Stimulated activated naive B cell treated with anti-CD40 and anti-IgM and Interleukin-4, amounts not matched to agents 10 μg/mL and 1 μg/mL and 100 μg/mL, for 72 hours (primary cell): ENCODE measurements at places on chromosomes 11 and 22.
A peak's percentile ranks its signal among the peaks of the same experiment; 100 is the strongest.

DNA sequence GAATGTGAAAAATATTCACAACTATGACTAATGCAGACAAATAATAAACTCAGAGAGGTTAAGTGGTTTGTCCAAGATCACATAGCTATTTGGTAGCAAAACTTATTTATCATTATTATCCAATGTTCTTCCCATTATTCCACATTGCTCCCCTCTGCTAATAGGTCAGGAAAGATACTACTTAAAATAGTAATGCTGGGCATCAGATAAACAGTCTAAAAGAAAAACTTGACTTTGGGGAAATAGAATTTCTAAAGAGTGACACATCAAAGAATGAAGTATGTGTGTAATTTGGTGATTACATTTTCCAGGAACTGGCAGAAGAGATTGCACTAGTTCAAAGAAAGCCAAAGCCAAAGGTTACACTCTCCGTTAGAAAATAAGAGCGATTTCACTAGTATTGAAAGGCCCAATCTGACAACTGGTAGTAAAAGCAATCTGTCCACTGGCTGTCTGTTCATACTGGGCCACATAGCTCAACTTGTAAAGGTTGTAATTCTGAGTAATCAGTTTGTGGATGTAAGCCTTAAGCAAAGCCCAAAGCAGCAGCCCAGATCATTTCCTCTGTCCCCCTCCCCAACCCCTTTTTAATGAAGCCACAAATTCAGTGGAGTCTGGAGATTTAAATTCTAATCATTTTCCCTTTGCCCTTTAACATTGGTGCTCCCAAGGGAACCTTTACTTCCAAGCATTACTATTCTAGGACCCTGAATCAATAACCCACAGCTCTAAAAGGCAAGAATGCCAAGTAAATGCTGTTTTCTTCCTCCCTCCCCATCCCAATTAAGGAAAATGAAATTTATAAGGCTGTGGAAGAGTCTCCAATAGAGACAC is 283.5 kb downstream of the TTC28 start:
- DNase-seq: no peak

GRCh38 chr11:33687733-33688479 is 12.7 kb downstream of the C11orf91 start:
- peak; percentile 8 for DNase-seq

DNA sequence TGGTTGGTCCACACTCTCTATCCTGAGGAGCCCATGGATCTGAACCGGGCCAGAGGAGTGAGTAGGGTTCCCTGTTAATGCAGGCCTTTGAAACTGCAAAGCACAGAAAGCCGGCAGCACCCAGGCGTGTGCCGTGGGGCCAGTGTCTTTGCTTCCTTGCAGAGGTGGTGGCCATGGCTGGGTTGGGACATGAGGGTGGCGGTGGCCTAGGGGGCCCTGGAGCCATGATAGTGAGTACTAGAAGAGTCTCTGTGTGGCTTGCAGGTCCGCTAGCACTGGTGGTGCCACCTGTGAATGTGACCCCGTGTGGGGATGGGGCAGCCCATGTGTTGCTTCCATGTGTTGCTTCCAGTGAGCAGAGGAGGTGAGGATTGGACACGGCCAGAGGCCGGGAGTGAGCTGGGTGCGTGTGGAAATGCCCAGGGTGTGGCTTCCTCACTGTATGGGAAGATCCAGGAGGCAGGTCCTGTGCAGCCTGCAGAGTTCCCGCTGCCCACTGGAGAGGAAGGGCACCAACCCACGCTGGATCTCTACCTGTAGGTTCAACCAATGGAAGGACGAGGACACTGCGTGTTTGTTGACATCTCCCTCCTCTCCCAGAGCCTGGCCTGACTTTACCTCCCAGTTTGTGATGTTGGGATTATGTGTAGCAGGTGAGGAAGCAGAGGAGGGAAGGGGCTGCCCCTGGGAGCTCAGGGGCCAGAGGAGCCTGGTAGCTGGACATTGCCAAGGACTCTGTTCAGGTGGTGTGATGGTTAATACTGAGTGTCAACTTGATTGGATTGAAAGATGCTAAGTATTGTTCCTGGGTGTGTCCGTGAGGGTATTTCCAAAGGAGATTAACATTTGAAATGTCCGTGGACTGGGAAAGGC is 796.6 kb downstream of the TBC1D22A start:
- no peak for DNase-seq

DNA sequence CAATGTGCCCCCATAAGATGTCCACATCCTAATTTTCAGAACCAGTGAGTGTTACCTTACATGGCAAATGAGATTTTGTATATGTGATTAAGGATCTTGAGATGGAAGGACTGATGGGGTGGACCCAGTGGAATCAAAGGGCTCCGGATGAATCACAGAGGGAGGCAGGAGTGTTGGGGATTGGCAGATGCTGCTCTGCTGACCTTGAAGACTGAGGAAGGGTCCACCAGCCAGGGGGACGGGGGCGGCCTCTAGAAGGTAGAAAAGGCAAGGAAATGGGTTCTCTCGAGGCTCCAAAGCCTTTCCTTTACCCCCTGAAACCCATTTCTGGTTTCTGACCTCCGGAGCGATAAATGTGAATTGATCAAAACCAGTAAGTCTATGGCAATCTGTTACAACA is 18.8 kb downstream of the TMEM218 start:
- DNase-seq: no peak

GRCh38 chr22:24926849-24927579 is 19.5 kb downstream of the LHFPL7 start:
- no peak for DNase-seq

DNA sequence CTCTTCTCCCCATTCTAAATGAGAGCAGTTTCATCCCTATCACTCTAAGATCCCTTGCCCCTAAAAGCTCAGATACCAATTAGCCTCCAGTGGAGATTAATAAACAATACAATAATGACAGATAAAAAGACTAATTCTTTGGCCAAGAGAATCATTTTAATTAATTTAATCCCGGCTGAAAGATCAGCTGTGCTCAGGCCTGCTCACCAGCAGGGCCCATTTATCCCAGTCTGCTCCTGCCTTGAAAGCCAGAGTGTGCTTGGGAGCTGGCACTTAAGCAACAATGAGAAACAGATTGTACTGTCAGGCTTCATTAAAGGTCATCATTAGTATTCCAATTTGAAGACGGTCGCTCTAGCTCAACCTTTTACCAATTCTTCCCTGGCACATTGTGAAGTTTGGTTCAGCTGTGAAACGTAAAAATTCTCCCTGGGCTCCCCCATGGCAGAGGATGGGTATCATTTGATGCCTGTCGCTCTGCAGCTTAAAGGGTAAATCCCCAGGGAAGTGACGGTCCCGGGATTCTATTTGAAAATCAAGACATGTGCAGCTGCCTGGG is 36.1 kb upstream of the HTATIP2 start:
- no peak for DNase-seq

DNA sequence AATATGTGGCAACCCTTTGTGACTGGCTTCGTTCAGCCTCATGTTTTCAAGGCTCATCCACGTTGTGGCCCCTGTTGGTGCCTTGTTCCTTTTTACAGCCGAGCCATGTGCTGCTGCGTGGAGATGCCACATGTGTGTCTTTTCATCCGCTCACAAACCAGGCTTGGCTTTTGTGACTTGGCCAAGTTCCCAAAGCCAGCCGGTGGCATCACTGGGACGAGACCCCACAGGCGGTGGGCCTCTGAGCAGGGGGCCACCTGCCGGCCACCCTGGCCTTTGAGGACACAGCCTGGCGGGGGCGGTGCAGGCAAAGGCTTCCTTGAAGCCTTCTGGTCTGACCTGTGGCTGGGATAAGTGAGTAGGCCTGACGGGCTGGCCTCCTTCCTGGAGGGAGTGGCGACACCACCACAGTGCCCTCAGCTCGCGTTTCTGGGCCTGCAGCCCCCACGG is 10.5 kb downstream of the GRK2 start:
- no peak for DNase-seq

DNA sequence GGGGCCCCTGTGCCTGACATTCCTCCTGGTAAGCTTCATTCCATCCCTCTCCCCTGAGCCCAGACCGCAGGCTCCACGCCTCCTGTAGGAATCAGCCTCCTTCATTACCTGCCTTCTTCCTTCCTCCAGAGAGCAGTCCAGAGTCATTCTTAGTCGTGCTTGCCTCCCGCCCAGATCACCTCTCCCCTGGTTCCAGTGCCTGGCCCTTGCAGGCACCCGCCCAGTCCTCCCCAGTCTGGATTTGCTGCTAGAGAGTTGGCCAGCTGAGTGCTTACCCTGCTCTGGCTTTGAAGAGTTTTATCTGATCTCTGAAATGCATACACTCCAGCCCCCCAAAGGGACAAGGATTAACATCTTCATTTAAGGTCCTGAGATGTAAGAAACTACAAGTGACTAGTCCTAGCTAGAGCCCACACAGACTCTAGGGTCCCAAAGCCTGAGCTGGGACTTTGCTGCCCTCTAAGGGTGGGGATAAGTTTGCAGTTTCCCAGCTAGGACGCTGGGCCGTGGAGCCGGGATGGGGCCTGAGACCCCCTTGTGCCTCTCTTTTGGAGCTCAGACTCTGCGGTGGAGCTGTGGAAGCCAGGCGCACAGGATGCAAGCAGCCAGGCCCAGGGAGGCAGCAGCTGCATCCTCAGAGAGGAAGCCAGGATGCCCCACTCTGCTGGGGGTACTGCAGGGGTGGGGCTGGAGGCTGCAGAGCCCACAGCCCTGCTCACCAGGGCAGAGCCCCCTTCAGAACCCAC is 1.6 kb downstream of the NR1H3 start:
- DNase-seq: no peak

DNA sequence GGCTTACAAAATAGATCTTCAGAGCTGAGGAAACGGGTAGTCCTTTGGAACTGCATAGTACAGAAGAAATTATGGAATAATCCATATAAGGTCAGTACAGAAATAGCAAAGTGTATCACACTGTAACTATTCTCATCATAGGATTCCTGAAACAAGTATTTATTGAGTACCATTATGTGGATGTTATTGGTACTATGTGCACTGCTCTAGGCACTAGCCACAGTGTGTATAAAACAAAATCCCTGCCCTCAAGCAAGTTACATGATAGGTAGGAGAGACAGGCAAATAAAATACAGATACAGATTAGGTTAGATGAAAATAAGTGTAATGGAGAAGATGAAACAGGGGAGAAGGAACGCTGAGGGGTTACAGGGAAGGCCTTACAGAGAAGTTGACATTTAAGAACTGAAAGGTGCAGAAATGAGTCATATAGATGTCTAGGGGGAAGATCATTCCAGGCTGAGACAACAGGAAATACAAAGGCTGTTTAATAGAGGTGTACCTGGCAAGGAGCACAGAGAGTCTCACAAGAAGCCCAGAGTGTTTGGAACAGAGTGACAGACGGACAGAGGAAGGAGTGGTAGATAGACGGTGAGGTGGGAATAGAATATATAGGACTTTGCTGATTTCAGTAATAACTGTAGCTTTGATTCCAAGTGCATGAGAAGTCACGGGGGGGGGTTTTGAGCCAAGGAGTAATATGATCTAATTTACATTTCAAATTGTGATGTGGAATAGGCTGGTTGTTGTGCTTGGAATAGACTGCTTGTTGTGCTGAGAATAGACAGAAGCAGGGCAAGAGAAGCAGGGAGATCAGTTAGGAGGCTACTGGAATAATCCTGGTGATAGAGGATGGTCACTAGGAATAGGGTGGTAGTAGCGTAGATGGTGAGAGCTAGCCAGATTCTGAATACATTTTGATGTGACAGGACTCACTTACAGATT is 13.7 kb downstream of the RNF141 start:
- no peak for DNase-seq

GRCh38 chr22:40593460-40594273 is 42.9 kb downstream of the MRTFA start:
- DNase-seq: no peak

DNA sequence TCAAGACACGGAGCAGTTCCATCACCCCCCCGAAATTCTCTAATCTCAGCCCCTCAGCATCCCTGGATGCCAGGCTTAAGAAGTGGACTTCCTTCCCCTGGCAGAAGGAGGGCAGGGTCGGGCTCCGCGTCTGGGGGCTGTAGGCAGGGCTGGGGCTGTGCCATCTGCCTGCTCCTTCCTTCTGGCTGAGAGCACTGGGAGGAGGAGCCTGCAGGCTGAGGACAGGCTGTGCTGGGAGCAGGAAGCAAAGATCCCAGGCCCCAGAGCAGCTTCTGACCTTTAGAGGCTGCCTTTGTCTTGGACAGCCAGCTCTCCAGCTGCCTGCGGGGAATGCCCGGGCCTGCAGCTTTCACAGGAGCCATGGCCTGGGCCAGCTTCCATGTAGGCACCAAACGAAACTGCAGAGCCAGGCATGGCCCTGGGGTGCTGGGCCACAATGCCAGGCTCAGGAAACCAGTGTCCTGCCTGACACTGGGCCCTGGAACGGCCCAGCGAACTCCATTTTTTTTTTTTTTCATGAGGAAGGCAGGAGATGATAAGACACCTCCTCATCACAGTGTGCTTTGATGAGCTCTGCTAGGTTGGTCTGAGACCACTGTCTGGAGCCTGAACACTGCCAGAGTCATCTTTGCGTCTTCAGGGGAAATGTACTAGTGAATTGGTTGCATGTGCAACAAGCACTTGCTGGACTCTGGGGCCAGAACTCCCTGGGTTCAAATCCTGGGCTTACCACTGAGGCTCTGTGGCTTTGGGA is 67.9 kb downstream of the MCM5 start:
- no peak for DNase-seq

DNA sequence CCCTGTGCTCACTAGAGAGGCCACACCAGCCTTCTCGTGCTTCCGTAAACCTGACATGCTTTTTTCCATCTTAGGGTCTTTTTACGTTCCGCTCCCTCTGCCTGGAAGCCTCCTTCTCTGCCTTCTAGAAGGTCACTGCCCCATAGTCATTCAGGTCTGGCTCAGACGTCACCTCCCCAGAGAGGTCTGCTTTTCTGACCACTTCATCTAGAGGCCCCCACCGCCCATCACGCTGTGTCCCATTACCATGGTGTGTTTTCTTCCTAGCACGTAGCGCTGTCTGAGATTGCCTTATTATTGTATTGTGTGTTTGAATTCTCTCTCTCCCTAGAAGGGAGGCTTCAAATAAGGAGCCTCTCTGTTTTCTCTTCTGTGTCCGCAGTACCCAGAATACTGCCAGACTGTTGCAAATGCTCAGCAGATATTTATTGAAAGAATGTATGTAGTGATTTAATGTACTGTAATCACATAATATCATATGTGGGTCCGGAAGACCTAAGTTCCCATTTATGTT is 10.0 kb downstream of the TAB1 start:
- no peak for DNase-seq

- DNase-seq: no peak
Measured at GRCh38 chr11:94588366-94588942, 21.3 kb downstream of the PIWIL4 start.

- DNase-seq: no peak
Measured at GRCh38 chr11:17036666-17037658, 22.7 kb upstream of the PLEKHA7 start.

GRCh38 chr11:96015906-96016565 is 92.1 kb upstream of the MTMR2 start:
- DNase-seq: no peak

DNA sequence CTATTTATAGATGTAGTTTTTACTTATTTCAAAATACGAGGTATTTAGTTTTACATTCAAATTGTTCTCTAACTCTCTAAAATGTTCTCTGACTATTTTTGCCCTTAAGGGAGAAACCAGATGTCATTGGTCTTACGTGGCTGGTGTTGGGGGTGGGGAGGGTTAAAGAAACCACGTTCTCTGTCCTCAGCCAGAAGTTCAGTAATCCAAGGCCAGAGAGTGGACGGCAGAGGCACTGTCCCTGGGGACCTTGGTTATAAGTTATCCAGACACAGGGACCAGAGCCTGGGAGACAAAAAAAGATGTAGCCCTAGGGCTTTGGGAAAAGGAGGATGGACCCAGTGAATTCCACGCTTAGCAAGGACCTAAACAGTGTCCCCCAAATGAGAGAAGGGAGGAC is 706 bp upstream of the OR51E1 start:
- no peak for DNase-seq

- DNase-seq: no peak
Measured at GRCh38 chr11:42770444-42771065, 541.2 kb upstream of the API5 start.

GRCh38 chr11:115276191-115276590 is 228.0 kb downstream of the CADM1 start:
- no peak for DNase-seq
